ENCODE measurements at places on chromosomes 11 and 22. TPM values are rescaled to one million over a fixed set of nuclear protein-coding genes. Genes with fewer than 3 reads are reported as not detected.

Gene BIRC3
- not detected for polyA plus RNA-seq

Gene ADAMTS8
- 0.12 TPM for polyA plus RNA-seq

Gene TUB
- polyA plus RNA-seq: 130 TPM

Gene TRPT1
- polyA plus RNA-seq: 75.8 TPM

Gene TRIM51
- not detected for polyA plus RNA-seq

Gene SOX6
- polyA plus RNA-seq: 2.2 TPM

Gene TRAPPC4
- polyA plus RNA-seq: 276 TPM

Gene TMEM258
- polyA plus RNA-seq: 141 TPM

Gene CHRM4
- polyA plus RNA-seq: 11.6 TPM

Gene TRPM5
- not detected for polyA plus RNA-seq

Gene CCDC116
- polyA plus RNA-seq: 0.28 TPM
